ENCODE measurements at places on chromosomes 2 and 18.

GRCh38 chr2:173101687-173102086 is 26.0 kb downstream of the MAP3K20 start:
- no peak for DNase-seq

DNA sequence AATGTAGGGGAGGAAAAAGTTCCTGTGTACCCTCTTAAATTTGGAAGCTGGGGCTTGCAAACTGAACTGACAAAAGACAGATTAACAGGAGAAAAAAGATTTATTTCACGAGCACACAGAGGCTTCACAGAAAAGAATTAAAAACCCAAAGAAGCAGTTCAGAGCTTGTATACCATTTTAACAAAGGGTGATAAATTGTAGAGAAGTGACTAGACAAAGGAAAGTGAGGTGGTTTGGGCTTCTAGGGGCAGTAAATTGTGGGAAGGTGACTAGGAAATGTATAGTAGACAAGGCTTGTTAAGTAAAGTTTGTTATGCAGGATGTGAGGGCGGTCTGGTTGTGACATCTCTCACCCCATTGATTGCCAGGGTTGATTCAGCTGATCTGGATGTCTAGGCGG is 53.5 kb upstream of the ZDBF2 start:
- DNase-seq: no peak

- no peak for DNase-seq
These were observed 557.9 kb downstream of the TNS1 start for GRCh38 chr2:217444932-217445331.

DNA sequence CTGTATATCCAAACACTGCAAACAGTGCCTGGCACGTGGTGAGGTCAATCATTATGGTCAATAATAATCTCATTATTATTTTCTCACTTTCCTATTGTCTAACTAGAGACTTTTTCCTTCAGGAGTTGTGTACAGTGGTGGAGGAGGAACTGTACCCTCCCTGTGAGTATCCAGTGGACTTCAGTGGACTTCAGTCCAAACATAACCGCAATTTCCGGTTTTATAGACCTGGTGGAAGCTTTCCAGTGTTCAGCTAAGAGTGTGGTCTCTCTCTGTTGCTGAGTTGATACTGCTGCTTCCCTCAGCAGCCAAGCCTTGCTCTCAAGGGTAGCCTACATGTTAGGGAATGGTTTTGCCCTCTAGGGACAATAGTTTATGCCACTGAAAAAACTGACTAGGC is 447.1 kb downstream of the TMEM182 start:
- no peak for DNase-seq

DNA sequence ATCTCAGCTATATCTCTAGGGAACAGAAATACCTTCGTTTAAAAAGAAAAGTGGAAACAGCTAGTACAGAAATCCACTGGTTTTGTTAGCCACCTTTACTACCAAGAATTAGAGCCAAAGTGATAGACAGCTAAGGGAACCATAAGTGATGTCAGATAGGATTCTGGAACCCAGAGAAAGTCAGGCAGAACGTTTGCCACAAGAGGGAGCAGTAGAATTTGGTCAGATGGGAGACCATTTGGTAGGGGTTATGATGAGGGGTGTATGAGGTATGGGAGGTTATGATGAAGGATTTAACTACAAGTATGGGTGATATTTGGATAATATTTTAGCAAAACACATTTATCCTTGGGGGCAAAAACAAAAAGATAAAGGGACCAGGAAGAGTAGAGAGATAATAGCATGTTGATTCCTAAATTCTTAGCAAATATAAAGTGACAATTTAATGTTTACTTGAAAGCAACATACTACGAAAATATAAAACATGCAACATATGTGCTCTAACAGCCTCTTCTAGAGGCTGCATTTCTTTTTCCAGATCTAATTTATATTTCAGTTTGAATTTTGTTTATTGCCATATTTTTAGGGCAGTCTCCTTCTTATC is 3.3 kb downstream of the SLC8A1 start:
- DNase-seq: peak; percentile 34

DNA sequence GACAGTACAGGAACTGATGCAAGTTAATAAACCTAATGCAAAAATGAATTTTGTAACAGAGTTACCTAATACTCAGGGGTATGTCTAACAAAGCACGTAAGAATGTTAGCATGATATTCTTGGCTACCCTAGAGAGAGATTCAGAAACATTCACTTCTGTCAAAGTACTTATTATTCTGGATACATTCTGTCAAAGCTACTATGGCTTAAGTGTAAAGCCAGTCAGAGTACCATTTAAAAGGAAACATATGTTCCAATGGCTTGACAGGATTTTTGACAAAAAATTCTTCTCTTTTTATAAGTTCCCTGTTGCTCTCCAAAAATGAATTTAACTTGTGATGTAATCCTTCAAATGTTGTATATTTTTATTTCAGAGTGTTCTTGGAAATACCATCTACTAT is 85.5 kb downstream of the PIGN start:
- DNase-seq: no peak

DNA sequence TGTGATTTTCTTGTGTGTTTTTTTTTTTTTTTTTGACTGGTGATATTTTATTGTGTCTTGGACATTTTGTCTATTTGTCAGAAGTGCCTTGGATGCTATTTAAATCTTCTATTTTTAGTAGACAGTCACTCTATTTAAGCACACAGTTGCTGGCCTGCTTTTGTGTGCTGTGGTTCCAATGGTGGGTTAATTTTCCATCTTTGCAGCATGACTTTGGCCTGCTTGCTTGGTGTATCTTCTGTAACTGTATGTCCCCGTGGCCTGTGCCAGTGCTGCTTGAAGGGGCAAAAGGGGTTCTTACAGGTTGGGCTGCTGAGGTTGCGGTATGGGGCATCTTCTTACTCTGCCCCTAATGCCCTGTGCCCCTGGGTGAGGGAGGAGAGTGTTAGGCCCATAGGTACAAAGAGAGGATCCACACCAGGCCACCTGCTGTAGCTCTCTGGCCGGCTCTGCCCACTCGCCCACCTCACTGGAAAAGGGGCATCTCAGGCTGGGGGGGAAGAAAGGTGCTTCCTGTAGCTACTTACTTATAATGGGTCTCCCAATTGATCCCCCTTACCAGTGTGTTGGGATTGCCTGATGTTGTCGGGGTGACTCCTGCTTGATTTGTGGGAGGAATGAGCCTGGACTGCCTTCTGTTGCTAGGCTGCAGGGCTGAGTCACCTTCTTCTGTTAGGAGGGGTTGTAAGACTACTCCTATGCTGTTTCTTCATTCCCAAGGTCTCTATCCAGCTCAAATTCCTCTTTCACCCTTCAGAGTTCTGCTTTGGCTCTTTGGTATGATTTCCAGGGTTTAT is 490.0 kb upstream of the HS6ST1 start:
- DNase-seq: no peak

DNA sequence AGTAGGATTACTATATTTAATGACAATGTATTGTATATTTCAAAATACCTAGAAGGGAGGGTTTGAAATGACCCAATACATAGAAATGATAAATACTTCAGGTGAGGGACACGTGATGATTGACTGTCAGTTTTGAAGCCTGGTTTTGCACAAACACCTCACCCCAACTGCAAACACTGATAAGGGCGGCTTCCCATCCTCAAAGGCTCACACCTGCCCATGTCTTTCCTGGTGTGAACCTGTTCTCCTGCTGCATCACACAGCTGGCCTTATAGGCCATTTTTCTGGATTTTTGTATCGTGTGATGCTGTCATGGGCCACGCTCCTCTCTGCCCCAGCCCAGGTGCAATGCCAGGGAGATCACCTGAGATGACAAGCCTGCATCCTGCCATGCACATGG is 166.5 kb upstream of the NCK2 start:
- DNase-seq: no peak

- DNase-seq: no peak
These were observed 11.1 kb upstream of the NTSR2 start for GRCh38 chr2:11680901-11681721.

DNA sequence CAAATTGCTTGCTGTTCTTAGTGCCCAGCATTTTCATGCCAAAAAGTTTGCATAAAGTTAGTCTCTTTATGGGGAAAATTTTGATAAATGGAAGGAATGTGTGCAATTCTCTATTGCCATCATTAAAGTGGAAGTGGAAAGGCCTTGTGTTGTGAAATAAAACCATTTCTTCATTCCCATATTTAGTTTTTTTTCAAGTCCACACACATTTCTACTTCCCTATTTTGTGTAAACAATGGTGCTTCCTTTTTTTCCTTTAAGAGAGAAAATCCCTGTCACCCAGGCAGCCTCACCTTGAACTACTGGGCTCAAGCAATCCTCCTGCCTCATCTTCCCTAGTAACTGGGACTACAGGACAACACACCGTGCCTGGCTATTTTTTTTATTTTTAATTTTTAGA is 42.3 kb upstream of the NCOA1 start:
- no peak for DNase-seq

DNA sequence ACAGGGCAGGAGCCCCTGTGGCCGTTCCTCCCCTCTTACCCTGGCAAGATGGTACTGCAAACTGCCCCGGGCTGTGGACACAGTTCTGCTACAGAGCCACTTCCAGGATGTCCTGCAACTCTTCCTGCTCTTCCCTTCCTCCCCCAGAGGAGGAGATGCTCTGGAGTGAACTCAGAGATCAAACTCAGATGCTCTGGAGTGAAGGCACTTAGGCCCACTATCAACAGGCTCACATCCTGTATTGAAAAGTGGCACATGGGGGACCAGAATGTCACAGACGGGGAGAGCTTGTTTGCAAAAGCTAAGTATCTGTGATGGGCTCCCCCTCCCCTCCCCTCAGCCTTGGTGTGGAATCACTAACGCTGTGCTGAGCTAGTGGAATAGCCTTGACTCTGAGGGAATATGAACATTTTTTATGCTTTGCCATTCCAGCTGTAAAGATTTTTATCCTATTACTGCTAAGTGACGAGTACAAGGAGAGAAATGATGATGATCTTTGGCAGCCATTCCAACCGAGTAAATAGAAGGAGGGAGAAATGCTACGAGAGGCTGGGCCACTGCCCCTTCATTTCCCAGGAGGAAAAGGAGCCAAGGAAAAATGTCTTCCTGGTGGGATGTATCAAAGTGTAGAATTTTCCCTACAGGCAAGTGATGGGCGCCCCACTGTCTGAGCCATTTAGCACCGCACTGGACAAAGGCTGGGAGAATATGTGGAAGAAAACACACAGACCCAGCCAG is 152.6 kb downstream of the GALNT14 start:
- no peak for DNase-seq

GRCh38 chr2:55441280-55441892 is 21.7 kb upstream of the CCDC88A start:
- DNase-seq: no peak

DNA sequence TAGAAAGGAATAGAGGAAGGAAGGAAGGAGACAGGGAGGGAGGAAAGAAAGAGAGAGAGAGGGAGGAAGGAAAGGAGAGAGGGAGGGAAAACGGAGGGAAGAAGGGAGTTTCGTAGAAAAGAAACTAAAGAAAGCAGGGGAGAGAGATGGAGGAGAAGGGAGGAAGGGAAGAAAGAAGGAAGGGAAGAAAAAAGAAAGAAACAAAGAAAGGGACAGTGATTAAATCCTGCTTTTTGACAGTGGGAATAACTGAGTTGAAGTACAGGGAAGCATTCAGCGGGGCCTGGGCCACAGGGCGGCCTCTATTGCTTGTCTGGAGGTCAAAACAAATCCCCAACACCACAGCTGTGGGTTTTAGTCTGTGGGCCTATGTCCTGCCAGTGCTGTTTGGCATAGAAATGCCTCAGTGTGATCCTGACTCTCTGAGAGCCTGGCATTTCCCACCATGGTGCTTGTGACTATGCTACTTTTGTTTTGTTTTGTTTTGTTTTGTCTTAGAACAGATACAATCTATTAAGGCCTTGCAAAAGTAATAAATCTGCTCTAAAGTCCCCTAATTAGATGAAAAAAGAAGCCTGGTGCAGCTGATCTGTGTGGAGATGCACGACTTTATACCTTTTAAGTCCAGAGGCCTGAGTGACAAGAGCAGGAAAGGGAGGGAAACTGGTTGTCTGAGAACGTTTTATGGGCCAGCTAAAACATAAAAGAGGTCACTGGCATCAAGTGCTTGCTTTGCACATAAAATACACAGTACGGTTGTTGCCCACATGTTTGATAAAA is 40.0 kb downstream of the IL1RL2 start:
- no peak for DNase-seq

DNA sequence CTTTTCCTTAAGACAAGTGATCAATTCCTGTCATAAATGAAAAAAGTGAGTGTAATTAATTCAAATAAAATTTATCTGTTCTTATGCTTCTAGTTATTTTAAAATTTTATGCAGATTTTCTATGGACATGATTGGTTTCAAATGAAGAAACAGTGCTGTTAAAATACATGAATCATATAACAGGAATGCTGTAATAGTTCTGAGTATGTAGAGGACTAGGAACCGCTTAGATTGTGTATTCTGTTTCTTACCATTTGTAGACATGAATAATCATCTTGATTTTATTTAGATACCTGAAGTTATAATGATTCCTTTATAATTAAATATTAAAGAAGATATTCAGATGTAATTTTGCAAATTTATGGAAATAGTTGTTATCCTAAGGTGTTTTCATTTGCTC is 3.5 kb downstream of the ACTR2 start:
- no peak for DNase-seq

GRCh38 chr2:65103013-65103715 is 26.7 kb downstream of the RAB1A start:
- peak; percentile 13 for DNase-seq

GRCh38 chr2:199428291-199428690 is 29.4 kb downstream of the SATB2 start:
- no peak for DNase-seq

DNA sequence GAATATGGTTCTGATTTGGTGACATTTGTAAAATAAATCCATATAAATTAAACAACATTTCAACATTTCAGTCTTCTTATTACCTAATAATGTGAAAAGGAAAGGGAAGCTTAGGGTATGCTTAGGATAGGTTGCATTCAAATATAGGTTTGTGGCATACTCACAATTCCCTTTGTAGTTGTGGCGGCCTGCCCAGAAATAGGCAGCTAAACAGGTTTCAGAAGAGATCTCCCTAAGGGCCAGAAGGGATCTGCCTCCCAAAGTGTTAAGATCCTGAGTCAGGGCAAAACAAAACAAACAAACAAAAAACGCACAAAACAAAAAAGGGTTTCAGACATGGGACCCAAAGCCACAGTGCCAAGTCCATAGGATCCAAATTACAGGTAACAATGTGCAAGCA is 41.4 kb upstream of the TCF7L1 start:
- DNase-seq: no peak

- DNase-seq: no peak
These were observed 117.7 kb upstream of the ACVR1C start for GRCh38 chr2:157746234-157746950.

All from NCI-H1092 (cell line).